ENCODE measurements at places on chromosomes 6 and 20.

DNA sequence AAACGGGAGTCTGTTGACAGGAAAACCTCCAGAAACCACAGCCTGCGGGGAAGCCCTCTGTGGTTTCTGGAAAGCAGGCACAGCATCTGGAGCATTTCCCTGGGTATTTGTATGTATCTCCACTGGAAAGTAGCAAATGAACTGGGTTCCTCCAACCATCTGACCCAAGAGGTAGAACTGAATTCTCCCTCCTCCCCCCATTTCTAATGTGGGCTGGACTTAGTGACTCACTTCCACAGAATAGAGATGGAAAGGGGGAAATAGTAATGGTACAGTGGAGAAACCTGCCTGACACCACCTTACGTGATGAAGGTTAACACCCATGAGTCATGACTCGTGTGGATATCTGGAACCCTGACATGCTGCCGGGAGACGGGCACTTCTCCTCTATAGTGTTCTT lies 51.9 kb upstream of the XRN2 start:
- DNase-seq: no peak

DNA sequence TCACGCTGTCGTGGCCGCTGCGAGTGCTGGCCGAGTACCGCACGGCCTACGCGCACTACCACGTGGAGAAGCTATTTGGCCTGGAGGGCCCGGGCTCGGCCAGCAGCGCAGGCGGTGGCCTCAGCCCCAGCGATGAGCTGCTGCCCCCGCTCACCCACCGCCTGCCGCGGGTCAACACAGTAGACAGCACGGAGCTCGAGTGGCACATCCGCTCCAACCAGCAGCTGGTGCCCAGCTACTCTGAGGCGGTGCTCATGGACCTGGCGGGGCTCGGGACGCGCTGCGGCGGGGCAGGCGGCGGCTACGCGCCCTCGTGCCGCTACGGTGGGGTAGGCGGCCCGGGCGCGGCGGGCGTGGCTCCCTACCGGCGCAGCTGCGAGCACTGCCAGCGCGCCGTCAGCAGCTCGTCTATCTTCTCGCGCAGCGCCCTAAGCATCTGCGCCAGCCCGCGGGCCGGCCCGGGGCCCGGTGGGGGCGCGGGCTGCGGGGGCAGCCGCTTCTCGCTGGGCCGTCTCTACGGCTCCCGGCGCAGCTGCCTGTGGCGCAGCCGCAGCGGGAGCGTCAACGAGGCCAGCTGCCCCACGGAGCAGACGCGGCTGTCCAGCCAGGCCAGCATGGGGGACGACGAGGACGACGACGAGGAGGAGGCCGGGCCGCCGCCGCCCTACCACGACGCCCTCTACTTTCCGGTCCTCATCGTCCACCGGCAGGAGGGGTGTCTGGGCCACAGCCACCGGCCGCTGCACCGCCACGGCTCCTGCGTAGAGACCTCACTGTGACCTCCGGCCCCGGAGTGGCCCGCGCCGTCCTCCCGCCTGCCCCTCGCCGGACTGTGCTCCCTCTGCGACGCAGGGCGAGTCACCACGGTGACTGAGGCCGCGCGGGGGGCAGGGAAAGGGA lies 5.7 kb downstream of the TMEM151B start:
- DNase-seq: peak; percentile 50

- no peak for DNase-seq
These were observed 10.1 kb downstream of the TGM3 start for GRCh38 chr20:2305946-2306345.

DNA sequence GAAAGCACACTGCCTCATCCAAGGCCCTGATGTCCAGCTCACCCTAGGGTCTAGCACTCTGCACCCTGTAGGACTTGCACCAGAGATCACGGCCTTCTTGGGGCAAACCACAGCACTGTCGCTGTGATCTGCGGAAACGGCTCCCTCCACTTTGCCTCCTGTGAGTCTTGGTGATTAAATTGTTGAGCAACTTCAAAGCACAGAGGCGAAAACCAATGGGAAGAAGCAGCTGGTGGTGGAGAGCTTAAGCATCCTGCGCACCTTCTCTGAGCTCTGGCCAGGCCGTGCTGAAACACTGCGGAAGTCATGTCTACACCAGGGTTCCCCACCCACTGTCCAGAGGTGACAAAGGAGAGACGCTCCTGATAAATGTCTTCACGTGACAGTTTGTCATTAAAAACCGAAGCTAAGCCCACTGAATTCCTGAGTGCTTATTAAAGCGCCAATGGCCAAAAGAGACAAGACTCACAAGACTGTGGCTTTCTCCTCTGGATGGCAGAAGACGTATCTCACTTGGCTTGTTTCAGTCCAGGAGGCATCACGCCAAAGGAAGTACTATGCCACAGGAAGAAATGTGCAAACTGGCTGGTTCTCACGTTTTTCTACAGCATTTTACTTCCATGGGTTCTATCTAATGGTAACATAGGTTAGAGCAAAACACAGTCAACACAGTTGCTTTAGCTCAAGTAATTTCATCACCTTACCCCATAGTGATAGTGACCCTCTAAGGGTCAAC lies 3.1 kb downstream of the RAMACL start:
- no peak for DNase-seq

- DNase-seq: peak; percentile 53
These were observed 2.9 kb downstream of the RXRB start for GRCh38 chr6:33197431-33198048.

GRCh38 chr20:38854654-38855066 lies 49.2 kb downstream of the PPP1R16B start:
- DNase-seq: no peak

All from suppressor macrophage (primary cell).